ENCODE measurements at places on chromosomes 13 and 19. TPM values are rescaled to one million over a fixed set of nuclear protein-coding genes. Genes with fewer than 3 reads are reported as not detected.

Gene KIR3DL1
- not detected for total RNA-seq

Gene KIR2DL3
- total RNA-seq, result not detected

Gene CDADC1
- 7.6 TPM for total RNA-seq

Gene ZNF256
- 3.1 TPM for total RNA-seq

Gene ELL
- 12.7 TPM for total RNA-seq

Gene TNFSF13B
- total RNA-seq, result 0.62 TPM

Gene C19orf47
- total RNA-seq, result 10.4 TPM

Gene IGSF23
- not detected for total RNA-seq

Gene XRCC1
- 38.1 TPM for total RNA-seq

Gene ZNF480
- total RNA-seq, result 8.0 TPM
